ENCODE measurements at places on chromosomes 6 and 20.
A peak's percentile ranks its signal among the peaks of the same experiment; 100 is the strongest.

GRCh38 chr6:144305985-144306384 is 20.9 kb downstream of the UTRN start:
- no peak for DNase-seq

DNA sequence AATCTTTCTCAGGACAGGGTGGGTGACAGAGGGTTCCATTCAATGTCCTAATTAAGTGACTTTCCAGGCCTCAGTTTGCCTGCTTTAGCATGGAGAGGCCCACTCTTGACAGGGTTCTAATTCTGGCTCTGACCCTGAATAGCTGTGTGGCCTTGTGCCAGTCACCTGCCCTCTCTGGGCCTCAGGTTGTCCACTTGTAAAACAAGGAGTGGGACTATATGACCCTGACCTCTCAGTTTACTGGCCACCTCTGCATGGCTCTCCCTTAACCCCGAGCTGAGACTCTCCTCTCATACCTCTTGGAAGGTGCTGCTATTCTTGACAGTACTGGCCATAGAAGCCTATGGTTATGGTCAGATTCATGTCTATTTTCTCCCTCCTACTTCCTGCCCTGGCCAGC is 44.1 kb upstream of the MLN start:
- no peak for DNase-seq

DNA sequence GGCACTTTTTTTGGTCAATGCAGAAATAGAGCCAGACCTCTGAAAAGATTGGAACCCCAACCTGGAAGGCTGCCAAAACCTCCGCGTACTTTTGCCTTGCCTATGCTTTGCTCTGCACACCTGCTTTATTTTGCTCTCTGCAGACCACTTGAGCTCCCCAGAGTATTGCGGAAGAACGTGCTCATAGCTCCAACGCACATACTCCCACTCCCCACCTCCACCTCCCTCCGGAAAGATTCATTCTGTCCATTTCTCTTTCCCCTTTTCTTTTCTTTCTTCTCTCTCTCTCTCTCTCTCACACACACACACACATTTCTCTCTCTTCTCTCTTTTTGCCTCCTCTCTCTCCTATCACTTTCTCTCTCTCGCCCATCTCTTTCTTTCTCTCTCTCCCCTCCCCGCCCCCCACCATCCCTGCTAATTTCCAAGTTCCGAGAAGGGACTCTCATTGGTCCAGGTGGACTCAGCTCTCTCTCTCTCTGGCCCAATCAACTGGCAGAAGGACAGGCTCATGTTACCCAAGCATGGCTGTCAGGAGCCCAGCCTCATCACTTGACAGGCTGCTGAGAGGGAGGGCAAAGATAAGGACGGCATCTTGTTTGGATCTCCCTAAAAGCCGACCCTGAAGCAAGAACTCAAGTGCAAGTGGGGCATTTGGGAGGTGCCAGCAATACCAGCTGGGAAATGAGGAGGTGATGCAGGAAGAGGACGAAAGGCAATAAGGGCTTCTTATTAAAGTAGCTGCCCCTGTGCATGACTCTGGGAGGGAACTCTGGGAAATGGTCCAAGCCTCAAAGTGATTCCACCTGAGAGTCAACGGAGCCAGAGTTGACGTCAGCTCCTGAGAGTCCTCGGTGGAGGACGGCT is 246.1 kb downstream of the LY86 start:
- peak; percentile 25 for DNase-seq

DNA sequence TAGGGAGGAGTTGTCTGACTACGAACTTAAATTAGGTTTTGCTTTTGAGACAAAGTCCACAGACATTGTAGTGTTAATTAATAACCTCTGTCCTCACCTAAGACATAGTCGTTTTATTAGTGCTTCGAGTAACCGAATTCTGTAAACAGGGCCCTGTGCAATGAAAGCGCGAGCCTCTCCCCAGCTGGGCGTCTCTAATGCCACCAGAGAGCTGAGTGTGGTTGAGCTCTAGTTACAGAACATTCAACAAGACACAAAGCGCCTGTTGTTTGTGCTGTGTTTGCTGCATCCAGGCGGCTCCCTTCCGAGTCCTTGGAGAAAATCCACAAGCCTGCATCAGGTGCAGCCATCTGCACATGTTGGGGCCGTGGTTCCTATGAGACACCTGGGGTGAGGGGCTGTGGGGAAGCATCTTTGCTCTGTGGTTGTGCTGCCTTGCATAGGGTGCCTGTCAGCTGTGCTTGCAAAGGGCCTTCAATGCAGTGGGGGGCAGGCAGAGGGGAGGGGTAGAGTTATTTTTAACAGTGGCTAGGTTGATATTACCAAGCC is 63.9 kb downstream of the CD164 start:
- DNase-seq: no peak

- no peak for DNase-seq
Observed at GRCh38 chr20:57795977-57796560, 86.3 kb upstream of the PMEPA1 start.

GRCh38 chr6:168536665-168537539 is 95.9 kb downstream of the SMOC2 start:
- no peak for DNase-seq

GRCh38 chr6:69958978-69959377 is 92.6 kb downstream of the COL19A1 start:
- DNase-seq: no peak

GRCh38 chr6:149248693-149249369 is 68.7 kb upstream of the TAB2 start:
- DNase-seq: no peak

DNA sequence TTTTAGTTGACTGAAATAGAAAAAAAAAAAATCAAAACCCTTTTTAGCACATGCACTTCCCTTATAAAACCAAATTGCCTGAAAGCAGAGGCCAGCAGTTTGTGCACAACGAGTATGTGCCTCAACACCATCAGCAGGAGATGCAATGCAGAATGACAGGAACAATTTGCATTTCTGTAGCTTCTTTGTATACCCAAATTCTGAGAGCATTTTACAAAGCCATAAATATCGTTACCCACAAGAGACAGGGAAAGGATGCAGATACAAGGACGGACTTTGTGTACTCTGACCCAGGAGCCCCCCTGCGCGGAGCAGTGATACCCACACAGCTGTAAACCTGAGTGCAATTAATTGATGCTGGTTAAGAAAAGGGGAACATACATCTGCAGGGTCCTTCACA is 285.6 kb downstream of the PRKN start:
- DNase-seq: no peak

DNA sequence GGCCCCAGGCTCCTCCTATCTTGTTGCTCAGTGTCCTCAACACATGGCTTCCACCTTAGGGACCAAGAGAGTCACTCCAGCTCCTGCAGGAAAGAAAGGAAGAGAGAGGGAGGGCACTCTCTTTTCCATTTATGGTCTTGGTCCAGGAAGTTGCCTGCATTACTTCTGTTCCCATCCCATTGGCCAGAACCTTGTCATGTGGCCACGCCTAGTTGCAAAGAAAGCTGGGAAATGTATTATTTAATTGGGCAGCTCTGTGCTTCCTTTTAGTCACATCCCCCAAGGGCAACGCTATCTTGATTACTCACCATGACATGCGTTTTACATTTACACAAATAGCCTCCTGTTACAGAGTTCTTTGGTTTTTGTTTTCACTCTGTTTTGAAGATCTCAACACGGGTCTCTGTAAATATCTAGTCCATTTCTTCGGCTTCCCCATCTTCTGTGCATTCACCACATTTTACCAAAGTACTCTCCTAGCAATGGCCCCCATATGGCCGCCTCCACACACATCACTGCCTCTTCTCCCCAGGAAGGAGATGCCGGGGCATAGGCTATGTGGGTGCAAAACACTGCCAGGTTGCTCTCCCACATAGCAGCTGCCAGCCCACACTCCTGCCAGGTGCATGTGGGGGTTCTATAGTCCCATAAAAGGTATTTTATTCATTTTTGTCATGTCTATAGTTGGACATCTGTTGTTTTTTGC is 35.7 kb upstream of the ZMYND8 start:
- DNase-seq: no peak

GRCh38 chr20:11117808-11118528 is 444.2 kb upstream of the JAG1 start:
- no peak for DNase-seq

All from NCI-H1417 treated with DMSO at 0.1 percent for 48 hours (cell line).